ENCODE measurements at places on chromosomes 5 and 9.

DNA sequence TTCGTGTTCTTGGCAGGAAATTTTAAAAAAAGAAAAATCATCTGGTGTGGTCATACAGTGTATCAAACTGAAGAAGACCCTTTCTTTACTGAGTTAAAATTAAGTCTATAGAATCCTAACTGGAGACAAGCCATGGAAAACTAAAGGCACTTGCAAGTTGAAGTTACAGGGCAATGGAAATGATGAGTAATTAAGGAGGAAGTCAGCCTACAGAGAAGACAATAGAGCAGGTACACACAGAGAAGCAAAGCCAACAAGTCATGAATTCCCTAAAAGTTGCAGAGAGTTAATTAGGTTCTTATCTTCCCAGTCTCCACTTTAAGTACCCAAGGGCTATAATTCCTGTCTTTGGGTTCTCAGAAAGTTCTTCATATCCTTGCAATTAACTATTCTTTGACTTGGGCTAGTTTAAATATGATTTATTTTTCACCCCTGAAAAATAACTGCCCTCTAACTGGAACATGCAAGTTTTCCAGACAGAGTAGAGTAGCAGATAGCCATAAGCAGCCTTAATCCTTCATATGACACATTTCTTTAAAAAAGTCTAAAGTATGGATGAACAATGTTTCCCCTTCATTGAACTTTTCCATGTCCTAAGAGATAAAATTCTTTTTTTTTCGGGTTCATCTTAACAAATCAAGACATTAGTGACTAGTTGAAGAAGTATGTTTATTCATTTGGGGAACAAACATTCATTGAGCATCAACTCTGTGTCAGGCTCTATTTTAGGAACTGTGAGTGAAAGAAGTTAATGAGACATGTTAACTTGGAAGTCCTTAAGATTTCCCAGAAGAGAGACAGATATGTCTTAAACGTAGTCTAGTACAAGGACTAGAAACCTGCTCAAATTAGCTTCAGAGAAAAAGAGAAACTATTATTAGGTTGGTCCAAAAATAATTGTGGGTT is 5.2 kb upstream of the ITGA2 start:
- DNase-seq, result no peak

- no peak for DNase-seq
Measured at GRCh38 chr9:18349530-18349929, 124.4 kb upstream of the ADAMTSL1 start.

DNA sequence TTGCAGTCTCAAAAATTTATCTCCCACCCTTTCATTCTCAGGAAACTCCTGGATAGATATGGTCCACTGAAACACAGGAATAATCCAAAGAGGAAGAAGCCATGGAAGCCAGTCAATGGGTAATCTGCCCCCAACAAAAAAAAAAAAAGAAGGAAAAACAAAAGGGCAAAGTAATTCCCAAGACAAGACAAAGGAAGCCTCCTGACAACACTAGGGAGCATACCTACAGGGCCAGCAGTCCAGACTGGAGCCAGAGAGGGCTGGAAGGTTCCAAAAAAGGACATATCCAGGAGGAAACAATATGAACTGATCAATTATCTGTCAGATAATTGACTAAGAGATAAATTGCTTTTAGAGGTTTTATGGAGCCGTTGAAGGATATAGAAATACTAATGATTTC is 12.9 kb downstream of the FNIP1 start:
- DNase-seq, result no peak

DNA sequence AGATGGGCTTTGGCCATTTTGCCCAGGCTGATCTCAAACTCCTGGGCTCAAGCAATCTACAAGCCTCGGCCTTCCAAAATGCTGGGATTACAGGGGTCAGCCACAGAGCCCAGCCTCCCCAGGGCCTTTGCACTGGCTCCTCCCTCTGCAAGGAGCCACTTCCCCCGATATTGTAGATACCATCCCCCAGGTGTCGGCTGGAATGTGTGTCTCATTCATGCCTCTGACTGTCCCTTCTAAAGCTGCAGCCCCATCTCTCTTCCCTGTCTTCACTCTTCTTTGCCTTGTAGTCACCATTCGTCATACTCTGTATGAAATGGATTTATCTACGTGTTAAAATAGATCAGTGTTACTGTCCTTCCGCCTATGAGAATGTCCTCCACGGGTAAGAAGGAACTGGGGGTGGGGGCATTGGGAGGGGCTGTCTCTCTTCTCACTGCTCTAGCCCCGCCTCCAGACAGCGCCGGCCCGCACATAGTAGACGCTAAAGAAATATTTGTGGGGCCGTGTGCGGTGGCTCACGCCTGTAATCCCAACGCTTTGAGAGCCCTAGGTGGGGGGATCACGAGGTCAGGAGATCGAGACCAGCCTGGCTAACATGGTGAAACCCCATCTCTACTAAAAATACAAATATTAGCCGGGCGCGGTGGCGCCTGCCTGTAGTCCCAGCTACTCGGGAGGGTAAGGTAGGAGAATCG is 68.5 kb downstream of the LMX1B start:
- no peak for DNase-seq

GRCh38 chr5:10565785-10566542 is 2.1 kb downstream of the ANKRD33B start:
- DNase-seq, result no peak

GRCh38 chr5:122584411-122585300 is 190.2 kb upstream of the SNX2 start:
- no peak for DNase-seq
